Choroid plexus epithelial cell (primary cell): ENCODE measurements at places on chromosomes 13 and 19.

GRCh38 chr19:44777715-44778347 is at the start of gene CBLC:
CBLC (plus strand) TSS chr19:44777890; CDS start chr19:44777932, 42 bp downstream.
- DNase-seq, result no peak

DNA sequence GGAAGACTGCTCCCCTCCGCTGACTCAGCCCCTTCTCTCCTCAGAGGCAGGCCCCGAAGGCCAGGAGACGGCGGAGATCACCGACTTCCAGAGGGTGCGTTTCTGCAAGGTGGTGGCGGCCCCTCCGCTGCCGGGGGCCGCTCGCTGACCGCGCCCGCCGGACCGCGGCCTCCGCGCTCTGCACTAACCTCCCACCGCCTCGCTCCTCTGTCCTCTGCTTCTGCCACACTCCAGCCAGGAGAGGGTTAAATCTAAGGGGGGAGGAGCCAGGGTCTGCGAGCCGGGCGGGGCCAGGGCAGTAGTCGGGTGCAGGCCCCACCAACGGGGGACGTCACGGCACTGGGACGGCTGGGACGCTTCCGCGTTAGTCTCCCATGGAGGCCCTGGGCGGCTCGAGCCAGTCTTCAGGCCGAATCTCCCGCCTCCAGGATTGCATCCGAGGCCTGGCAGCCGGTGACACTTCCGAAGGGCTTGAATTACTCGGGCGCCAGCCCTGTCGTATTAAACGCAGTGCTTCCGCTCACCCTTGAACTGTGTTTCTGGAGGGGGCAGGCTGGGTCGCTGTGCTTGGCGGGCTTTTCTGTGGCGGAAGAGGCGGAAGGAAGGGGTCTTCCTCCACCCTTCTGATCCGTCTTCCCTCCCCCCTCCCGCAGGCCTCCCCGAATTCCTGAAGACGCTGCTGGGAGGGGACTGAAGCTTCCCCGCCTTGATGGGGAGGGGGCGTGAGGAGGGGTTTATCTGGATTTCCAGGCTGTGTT is 1.2 kb upstream of the INAFM1 start:
- DNase-seq, result peak; percentile 96

DNA sequence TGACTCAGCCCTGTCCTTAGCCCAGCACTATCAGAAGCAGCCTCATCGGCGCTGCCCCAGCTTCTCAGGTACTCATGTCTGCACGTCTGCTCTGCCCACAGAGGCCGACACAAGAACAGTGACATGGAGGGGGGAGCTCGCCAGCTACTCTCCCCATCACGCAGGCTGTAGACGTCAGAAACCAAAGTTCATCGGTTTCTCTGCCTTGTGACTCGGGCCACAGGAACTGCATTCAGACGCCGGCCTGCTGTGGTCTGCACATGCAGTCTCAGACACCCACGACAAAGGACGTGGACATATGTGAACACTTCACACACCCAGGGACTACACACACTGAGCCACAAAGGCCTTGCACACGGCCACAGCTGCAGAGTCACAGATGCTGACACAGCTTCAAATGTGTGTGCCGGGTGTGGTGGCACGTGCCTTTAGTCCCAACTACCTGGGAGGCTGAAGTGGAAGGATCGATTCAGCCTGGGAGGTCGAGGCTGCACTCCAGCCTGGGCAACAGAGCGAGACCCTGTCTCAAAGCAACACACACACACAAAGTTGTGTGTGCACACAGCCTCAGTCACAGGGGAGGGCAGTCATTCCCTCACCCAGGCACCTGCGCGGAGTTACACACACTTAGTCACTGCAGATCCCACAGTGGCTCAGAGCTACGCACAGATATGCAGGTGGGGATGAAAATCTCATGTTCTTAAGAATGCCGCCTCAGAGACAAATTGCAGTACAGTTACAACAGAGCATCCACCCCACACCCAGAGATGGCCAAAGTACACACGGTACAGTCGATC is 4.9 kb upstream of the ZFP36 start:
- DNase-seq, result peak; percentile 83

- peak; percentile 70 for DNase-seq
Measured at GRCh38 chr19:12666265-12667048, at the start of the genes MAN2B1 and WDR83. MAN2B1 (minus strand) TSS chr19:12666742; CDS start chr19:12666701, 41 bp downstream. WDR83 (plus strand) TSS chr19:12666807; CDS start chr19:12669791, 2,984 bp downstream.

DNA sequence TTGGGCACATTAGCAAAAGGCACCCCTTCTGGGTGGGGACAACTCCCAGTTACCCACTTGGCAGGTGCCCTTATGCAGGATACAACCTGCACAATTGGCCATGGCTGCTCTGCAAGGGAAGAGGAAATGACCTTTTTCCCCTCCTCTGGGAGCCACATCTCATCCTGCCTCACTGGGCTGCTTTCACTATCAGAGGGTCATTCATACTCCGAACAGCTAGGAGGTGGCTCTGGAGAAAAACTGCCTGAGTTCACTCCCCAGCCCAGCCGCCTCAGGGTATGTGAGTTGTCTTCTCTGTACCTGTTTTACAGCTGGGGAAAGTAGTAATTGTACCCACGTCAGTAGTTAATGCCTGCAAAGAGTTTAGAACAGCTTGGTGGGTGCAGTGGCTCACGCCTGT is 7.1 kb upstream of the ACTN4 start:
- no peak for DNase-seq

DNA sequence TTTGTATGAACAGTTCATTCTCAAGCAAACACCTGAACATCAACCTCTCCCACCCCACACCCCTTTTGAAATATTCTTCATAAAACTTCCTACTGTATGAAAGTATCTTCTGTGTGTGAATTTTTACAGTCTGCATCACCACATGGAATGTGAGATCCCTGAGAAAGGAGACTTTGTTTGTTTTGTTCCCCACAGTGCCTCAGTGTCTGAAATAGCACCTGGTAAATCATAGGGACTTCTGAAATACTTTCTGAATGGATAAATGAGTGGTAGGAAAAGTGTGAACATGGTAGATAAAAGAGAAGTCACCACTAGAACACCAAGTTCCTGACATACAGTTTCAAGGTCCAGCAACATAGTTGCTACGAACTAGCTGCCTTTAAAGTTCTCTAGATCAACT is 1071.2 kb downstream of the EFNB2 start:
- peak; percentile 71 for DNase-seq

- no peak for DNase-seq
Measured at GRCh38 chr19:29308977-29309590, 96.1 kb upstream of the UQCRFS1 start.

- DNase-seq, result no peak
Measured at GRCh38 chr13:109611912-109612691, 174.3 kb downstream of the IRS2 start.

DNA sequence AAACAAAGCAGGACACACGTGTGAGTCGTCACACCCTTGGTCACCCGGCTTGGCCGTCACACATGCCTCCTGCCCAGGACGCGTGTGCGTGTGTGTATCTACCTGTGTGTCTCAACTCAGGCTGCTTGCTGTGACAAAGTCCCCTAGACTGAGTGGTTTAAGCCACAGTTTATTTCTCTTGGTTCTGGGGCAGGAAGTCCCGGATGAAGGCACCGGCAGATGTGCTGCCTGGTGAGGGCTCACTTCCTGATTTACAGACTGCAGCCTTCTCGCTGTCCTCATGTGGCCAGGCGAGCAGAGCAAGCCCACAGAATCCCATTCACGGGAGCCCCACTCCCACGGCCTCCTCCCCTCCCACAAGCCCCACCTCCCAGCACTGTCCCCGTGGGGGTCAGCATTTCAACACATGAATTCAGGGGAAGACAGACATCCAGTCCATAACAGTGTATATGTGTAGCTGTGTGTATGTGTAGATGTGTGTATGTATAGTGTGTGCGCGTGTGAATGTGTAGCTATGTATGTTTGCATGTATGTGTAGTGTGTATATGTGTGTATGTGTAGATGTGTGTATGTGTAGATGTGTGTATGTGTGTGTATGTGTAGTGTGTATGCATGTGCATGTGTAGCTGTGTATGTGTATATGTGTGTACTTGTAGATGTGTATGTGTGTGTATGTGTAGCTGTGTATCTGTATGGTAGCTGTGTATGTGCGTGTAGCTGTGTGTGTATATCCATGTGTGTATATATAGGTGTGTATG is 51.5 kb downstream of the MCF2L start:
- DNase-seq, result no peak

DNA sequence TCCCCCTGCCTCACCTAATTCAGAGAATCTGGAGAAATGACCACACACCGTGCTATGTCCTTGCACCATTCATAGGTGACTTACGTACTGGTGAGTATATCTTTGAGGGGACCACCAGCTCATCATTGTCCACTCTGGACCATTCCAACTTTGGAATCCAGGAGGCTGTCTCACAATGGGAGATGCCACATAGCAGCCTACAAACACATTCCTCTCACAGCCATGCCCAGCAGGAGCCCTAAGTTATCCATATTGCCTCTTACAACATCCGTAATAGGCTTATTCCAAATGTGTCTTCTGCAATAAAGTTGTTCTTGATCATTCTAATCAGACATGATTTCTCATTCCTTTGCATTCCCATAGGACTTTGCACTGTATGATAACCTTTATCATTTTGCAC is 436.7 kb downstream of the EFNB2 start:
- DNase-seq, result peak; percentile 48

GRCh38 chr19:36072081-36072480 is 17.4 kb downstream of the WDR62 start:
- DNase-seq, result no peak

DNA sequence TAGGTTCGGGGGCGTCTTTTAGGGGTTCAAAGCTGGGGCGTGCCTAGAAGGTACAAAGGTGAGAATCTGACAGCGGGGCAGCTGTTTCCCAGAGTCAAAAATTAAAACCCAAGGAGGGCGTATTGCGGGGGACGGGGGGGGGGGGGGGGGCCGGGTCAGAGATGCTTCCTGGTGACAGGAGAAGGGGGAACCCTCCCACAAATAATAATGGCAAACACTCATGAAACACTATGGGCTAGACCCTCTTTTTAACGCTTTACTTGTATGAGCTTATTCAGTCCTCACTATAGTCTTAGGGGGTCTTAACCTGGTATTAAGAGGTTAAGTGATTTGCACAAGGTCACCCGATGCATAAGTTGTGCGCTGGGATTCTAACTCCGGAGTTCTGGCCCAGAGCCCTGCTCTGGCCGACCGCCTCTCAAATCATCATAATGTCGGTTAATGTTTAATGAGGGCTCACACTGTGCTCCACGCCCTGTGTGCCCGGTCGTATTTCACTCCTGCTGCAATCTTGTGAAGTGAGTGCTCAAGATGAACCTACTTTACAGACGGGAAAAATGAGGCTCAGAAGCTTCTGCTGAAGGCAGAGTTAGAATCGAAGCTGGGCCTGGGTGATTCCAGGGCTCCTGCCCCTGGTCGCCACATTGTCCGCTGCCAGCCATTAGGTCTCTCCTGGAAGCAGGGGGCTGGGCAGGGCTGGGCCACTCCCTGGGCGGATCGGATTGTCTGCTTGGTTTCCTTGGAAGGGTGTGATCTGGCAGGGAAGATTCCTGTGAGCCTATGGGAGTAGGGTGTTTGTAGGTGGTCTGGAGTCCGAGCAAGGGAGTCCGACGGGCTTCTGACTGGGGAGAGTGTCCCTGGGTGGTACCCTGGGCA is 964 bp downstream of the PAK4 start:
- DNase-seq, result peak; percentile 47

GRCh38 chr19:28046932-28047331 is 1166.0 kb downstream of the UQCRFS1 start:
- DNase-seq, result no peak

GRCh38 chr19:7879836-7880235 is 5.6 kb upstream of the PRR36 start:
- DNase-seq, result no peak
